Endothelial cell (in vitro differentiated cells): ENCODE measurements at places on chromosomes 2 and 18. TPM values are rescaled to one million over a fixed set of nuclear protein-coding genes. Genes with fewer than 3 reads are reported as not detected.

GCG gene
- total RNA-seq = not detected

NT5DC4 gene
- not detected for total RNA-seq

HTR2B gene
- 0.80 TPM for total RNA-seq

IL36RN gene
- not detected for total RNA-seq

SATB2 gene
- 3.8 TPM for total RNA-seq

FEV gene
- 0.56 TPM for total RNA-seq

PARD6G gene
- 10.4 TPM for total RNA-seq

DNA sequence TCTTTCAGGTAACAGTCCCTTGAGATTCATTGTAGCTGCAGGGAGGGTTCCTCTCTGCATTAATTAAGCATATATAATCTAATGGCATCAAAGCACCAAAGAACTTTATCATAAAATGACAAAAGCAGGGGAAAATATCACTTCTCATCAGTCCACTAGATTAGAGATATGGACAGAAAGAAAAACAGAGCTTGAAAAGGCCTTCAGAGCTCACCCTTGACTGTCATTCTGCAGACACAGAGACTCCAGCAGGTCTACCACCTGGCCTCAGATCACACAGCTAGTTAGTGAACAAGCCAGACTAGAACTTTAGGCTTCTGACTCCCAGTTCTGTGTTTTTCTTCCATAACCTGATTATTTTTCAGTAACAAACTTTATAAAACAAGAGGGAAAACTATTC lies 88.5 kb downstream of the FIGN start:
- no peak for DNase-seq

DNA sequence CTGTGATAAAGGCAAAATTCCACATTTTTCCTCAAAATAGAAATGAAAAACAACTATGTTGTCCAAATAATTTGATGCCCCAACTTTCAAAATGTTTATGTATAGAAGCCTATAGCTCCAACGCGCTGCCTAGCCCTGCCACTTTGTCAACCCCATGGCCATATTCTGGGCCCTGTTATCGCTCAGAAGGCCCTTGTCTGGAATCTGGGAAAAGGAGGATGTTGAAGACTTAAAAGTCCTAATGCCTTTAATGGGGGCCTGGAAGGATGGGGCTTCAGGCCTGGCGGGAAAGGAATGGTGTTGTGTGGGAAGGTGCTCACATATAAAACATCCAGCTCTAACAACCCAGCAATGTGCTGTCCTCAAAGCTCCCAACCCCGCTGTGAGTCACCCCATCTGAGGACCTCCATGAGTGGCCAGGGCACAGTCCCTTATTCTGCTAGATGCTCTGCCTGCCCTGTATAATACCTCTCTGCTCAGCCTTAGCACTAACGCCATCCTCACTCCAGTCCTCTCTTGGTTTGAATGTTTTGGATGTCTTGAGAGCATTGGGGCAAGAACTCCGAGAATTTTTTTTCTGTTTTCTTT lies 86.0 kb downstream of the ACSL3 start:
- DNase-seq = no peak

GRCh38 chr2:241951920-241952319 lies 82.4 kb downstream of the RTP5 start:
- no peak for DNase-seq

DNA sequence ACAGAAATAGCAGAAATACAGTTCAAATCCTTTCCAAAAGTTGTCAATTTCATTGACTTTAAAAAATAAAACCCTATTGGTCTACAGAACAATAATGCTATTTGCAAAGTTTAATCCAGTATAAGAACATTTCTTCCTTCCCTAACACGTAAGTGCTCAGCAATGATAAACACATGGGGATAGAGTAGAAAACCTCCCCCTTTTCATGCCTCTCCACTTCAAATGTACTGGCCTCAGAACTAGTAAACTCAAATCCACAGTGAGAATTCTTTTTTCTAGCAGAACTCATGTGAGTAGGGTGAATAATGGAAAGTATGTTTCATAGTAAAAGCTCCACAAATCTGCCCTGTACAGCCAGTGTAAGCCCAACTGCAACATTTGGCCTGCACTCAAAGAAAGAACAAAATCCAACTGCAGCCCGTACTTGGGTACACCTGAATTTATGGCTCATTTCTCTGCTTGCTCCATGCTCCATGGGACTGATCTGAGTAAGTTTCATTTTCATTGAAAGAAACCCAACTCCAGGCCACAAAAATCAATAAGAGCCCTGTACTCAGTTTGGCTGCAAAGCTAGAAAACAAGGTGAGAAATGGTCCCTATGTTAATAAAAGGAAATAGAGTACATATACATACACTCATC lies 115.0 kb upstream of the RMDN2 start:
- DNase-seq = no peak

DNA sequence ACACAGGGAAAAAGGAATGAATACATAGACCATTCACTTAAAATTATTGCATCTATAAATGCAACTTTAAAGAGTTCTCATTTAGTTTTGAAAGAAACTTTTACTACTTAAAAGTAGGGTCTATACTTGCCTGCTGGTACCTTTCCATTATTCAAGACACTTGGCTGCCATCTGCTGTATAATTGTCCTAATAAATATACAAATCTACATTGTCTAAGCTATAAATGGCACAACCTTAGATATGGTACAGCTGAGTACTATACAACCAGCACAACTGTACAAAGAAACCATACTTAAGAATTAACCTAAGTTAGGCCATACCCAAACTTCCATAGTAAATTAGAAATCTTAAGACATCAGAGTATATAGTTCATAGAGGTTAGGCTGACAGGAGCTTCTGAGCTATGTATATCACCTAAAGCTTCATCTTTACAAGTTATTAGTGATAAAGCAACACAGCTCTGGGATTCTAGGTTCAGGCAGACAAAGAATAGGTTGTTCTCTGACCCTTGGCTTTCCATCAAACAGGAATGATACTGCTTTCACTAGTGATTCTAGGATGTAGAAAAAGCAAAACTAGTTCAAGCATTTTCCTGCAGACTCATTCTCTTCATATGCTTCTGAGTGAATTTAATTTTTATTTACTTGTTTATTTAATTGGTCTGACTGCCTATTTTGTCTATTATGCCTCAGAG lies 22.1 kb downstream of the EXOC6B start:
- DNase-seq = no peak

DNA sequence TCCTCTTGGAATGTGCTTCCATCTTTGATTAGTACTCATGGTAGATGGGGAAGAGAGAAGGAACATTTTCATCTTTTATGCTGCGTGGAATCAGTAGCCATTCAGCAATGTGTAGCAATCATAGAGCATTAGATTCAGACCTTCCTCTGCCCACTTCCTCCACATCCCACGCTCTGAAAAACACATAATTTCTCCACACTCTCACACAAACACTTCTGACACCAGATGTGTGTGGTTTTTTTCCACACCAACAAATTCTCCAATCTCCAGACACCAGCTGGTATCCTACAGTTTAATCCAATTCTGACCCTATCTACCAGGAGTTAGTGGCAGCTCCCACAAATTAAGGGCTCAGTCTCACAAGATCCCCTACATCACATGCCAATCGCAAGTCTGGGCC lies 103.3 kb downstream of the AOX1 start:
- DNase-seq = no peak

- no peak for DNase-seq
Measured at GRCh38 chr2:19356545-19357401, 1.6 kb downstream of the OSR1 start.

- no peak for DNase-seq
Measured at GRCh38 chr2:43563679-43564078, 32.2 kb downstream of the THADA start.

GRCh38 chr2:154484338-154485099 lies 214.0 kb upstream of the KCNJ3 start:
- DNase-seq = no peak
